ENCODE measurements at places on chromosomes 7 and 10.

- no peak for DNase-seq
These were observed 30.5 kb upstream of the YAE1 start for GRCh38 chr7:39535720-39536119.

GRCh38 chr7:104900525-104901239, 113.3 kb upstream of the KMT2E start:
- DNase-seq = no peak

- no peak for DNase-seq
These were observed 57.9 kb downstream of the ZNF467 start for GRCh38 chr7:149715476-149715875.

GRCh38 chr7:85829817-85830432, 643.1 kb upstream of the SEMA3D start:
- no peak for DNase-seq

- no peak for DNase-seq
These were observed 14.4 kb downstream of the CDC14C start for GRCh38 chr7:48938539-48939295.

GRCh38 chr7:79666472-79666871, 213.0 kb upstream of the MAGI2 start:
- DNase-seq = no peak

GRCh38 chr10:81248886-81249285, 626.1 kb upstream of the NRG3 start:
- DNase-seq = no peak

GRCh38 chr7:114026486-114027089, 107.8 kb upstream of the PPP1R3A start:
- DNase-seq = no peak

DNA sequence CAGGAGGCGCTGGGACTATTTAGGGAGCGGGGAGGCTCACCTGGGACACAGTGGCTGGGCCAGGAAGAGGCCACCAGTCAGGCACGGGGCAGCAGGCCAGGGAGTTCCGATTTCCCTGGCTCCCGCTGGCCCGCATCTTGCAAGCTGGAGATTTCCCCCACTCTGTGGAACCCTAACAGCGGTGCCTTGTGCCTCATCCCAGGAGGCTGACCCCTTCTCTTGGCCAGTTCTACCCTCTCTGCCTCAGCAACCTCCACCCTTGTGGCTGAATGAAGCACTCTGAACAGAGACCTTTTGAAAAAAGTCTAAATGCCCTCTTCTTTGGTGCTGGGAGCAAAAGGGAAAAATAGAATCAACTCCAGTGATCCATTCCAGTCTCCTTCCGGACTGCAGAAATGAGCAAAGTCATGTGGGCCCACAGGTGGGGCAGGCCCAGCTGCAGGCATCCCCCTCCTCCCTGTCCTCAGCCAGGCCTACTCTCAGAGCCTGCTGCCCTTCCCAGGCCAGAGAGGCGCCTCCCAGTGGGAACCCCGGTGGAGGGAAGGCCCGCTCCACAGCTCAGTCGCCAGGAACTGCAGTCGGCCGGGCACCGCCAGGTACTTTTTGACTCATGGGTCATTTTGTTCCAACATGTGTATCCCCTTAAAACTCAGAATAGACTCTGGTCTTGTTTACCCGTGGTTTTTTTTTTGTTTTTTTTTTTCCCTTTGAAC, 155.5 kb downstream of the ZNF248 start:
- no peak for DNase-seq

DNA sequence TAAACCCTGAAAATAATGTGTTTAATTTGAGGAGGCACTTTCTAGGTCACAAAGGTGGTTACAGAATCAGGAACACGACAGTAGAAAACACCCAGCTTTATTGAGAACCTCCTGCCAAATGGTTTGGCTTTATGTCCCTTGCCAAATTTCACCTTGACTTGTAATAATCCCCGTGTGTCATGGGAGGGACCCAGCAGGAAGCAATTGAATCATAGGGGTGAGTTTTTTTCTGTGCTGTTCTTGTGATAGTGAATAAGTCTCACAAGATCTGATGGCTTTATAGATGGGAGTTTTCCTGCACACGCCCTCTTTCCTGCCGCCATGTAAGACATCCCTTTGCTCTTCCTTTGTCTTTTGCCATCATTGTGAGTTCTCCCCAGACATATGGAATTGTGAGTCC, 193.8 kb upstream of the KLF6 start:
- no peak for DNase-seq

GRCh38 chr7:77481615-77482014, 55.5 kb upstream of the PTPN12 start:
- no peak for DNase-seq

DNA sequence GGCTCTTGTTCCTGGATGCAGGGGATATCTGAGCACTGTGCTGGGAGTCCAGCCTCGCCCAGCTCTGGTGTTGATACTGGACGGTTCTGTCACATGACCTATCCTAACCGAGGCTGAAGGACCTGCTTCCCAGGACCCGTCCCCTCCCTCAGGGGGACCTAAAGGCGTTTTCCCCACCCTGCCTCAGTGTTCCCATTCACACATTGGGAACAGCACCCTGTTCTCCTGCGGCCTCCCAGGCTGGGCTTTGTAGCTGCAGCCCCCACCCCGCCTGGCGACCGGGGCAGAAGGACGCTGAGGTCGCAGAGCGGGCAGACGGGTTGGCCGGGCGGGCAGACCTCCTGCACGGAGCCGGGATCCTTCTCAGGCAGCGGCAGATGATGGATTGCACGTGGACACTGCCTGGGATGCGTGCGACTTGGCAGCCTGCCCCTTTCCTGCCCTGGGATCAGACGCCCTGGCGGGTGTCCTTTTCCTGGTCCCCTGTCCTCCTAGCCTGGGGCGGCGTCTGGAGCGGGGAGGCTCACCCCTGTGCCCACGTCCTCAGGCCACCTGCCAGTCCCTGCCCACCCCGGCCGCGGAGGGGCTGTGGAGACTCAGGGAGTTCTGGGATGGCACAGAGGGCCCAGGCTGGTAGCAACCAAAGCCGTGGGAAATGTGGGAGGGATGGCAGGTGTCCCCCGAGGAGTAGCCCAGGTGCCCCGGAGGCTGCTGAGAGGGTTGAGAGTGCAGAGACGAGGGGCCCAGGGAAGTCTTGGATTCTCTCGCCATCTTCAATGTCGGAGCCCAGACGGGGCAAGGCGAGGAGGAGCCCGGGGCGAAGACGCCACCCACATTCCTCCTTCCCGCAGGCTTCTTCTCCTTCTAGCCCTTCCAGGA, 17.2 kb upstream of the PSMG3 start:
- no peak for DNase-seq

- DNase-seq = no peak
These were observed 92.0 kb downstream of the ABLIM1 start for GRCh38 chr10:114566064-114566463.

DNA sequence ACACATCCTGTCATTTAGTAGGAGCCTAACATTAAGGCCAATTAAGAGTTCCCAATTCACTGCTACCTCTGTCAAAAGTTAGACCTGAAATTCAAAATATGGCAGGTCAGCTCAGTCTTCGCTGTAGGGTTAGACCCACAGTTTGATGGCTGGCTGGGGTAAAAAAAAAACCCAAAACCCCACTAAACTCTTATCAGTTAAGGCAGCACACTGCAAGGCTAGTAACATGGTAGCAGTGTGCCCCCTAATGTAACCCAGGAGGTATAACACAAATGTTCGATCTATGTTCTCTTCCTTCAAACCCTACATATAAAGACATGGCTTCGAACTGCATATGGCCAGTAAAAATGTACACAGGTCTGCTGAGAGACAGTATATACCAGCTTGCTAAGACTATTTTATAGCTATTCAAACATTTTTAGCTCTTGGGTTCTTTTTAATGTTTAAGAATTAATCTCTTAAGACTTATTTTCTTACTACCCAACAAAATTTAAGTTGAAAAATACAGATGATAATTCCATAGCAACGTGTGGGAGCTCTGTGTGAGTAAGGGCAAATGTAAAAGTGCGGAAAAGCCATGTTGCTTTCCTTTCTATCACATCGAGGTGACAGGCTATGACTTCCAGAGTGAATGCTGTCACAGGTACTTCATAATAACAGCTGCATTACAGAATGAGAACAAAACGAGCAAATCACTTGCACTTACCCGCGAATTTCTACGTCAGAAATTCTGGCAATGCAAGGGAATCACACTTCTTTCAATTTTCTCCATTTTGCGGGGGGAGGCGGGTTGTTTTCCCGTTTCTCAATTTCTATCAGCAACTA, 168.4 kb upstream of the IMMP2L start:
- DNase-seq = no peak

DNA sequence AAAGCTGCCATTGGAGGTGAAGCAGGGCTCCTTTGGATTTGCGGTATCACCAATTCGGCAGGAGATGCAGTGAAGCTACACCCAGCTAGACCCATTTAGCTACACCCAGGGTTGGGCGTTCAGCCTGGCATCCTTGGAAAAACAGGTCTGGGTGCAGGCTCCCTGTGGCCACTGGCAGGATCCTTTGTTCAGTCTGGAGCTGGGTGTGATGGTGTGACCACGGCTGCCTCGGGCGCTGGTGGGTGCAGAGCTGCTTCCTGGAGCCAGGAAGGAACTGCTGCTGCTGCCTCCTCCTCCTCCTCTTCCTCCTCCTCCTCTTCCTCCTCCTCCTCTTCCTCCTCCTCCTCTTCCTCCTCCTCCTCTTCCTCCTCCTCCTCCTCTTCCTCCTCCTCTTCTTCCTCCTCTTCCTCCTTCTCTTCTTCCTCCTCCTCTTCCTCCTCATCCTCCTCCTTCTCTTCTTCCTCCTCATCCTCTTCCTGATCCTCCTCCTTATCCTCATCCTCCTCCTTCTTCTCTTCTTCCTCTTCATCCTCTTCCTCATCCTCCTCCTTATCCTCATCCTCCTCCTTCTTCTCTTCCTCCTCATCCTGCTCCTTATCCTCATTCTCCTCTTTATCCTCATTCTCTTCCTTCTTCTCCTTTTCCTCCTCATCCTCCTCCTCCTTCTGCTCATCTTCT, 84.0 kb downstream of the GRK5 start:
- DNase-seq = no peak

DNA sequence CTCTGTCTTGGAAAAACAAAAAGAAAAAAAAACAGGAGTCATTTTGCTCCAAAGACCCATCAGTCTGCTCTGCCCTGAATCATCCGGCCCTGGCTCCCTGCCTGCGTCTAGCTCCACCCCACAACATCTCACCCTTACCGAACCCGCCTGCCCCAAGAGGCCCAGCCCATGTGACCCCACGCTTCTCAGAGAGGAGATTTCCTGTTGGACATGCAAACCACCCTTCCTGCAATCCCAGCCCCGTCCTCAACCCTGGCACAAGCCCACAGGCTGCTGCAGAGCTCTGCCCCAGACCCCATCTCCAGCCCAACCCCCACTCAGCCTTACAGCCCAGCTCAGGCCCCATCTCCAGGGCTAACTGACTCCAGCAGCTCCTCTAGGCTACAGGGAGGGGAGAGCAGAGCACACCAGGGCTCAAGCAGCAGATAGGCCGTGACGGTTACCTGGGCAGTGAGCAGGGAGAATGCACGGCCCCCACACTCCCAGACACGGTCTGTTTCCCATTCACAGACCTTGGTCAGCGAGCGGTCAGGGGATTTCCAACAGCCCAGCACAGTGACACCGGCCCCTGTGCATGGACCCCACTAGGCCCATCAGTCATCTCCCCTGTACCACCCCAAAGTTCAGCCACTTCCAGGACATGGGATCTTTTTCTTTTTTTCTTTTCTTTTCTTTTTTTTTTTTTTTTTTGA, 69.9 kb upstream of the GTF2I start:
- no peak for DNase-seq

GRCh38 chr10:97412891-97413304, 11.8 kb upstream of the RRP12 start:
- DNase-seq = no peak

DNA sequence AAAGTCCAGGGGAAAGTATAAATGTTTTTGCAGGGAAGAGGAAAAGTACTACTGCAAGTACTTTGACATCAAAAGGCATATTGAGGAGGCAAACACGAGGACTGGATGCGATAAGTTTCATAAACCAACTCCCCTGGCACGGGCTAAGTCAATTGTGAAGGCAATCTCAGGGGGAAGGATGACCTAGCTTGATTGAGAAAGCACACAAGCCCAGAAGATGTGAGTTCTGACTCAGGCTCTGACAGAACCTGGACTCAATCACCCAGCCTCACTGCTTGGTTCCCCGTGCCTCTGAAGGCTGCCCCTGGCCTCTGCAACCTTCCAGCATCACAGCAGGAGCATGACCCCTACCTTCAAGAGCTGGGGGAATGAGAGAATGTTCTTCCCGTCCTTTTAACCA, 93.2 kb upstream of the ZNF438 start:
- DNase-seq = no peak

DNA sequence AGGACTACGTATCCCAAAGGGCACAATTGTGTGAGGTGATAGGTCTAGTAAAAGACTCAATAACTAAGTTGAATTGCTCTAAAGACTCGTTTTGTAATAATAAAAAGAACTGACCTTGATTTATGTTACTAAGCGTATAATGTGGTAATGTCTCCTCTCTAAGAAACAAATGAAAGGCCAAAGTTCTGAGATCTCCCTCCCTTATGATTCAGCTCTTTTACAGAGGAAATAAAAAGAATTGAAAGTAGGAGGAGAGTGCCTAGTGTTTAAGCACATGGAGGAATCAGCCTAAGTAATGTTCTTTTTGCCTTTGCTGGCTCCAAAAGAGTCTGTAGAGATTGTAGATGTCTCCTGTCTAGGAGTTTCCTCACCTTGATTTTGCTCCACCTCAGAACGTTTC, 98.0 kb downstream of the ARL4A start:
- DNase-seq = no peak

DNA sequence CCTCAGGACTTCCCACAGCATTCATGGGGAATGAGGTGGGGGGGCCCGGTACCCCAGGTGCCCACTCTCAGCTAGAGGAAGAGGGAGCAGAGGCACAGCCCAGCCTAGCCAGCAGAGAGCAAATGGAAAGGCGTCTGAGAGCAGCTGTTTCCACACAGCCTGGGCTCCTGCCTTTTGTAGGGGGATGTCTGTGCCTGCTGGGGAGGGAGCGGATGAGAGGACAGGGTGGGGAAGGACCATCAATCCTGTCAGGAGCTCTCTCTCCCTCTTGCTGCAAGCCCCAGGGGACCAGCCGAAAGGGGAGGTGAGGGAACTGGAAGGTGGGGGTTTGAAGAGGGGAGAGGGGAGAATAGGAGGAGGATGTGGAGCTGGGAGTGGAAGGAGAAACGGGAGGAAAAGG, at the start of gene PKD2L1:
Gene PKD2L1, minus strand, starts transcription at position 150 of the 400 bp plus-strand sequence. Its CDS starts 125 bp downstream, at position 25.
- no peak for DNase-seq

GRCh38 chr10:112507046-112507445, 60.0 kb downstream of the VTI1A start:
- no peak for DNase-seq

GRCh38 chr10:97222326-97222961, 36.7 kb upstream of the SLIT1 start:
- DNase-seq = no peak

DNA sequence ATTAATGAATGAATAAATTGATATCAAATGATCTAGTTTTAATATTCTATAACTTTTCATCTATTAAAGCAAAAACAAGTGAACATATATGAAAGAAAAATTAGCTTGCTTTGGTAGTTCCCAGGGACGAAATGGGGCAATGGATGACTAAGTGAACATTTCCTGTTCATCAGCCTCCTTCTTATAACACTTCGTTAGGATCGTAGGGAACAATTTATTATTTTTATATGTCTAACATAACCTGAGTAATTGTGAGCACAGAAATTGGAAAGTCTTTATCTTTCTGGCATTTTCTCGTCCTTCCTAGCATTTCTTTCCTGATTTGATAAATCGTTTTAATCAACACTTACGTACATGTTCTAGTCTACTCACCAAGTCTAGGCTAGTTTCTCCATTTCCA, 59.1 kb upstream of the PPP1R3C start:
- DNase-seq = no peak

GRCh38 chr7:100120733-100121036, 1.3 kb downstream of the CNPY4 start:
- no peak for DNase-seq
